ENCODE measurements at places on chromosomes 1 and 21. TPM values are rescaled to one million over a fixed set of nuclear protein-coding genes. Genes with fewer than 3 reads are reported as not detected.

- no peak for DNase-seq
Measured at GRCh38 chr1:7233237-7233540, 447.9 kb downstream of the CAMTA1 start.

DNA sequence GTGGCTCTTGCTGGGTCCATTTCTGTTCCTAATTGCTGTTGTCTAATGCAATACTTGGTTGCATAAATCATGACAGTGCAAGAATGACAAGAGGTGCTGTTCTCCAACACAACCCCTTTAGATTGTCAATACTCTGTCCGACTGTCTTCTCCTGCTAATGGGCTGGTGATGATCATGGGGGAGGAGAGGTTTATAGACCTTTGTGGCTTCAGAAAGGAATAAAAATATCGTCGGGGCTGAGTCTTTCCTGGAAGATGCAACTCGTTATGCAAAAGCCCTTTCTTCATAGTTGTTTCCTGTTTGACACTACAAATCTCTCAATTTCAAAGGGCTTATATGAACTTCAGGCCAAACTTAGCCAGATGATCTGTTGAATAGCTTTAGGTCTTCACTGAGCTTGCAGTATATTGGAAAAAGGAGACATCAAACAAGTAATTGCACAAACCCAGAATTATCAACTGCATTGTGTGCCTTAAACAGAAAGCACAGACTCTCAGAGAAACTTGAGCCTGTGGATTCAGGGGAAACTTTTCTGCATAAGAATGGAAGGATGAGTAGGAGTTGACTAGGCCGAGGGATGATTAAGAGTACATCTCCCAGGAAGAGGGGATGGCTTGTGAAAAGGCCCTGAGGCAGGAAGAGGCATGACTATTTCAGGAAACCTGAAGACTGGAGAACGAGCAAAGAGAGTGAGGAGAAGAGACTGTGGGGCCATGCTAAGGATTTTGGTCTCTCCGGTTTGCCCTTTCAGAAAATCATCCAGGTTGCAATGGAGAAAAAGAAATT is 107.6 kb downstream of the TSEN15 start:
- no peak for DNase-seq

- no peak for DNase-seq
Measured at GRCh38 chr1:41241354-41241748, 755 bp downstream of the SCMH1 start.

Gene TMEM81
- total RNA-seq, result 3.0 TPM

GRCh38 chr1:112322983-112323678 is 72.9 kb upstream of the CTTNBP2NL start:
- DNase-seq, result no peak

GRCh38 chr1:45470306-45470798 is 20.6 kb downstream of the TESK2 start:
- DNase-seq, result no peak

Gene GJB5
- total RNA-seq, result not detected

GRCh38 chr1:156149374-156150332 is 3.7 kb upstream of the SEMA4A start:
- no peak for DNase-seq

Gene HSD3B2
- total RNA-seq, result not detected

DNA sequence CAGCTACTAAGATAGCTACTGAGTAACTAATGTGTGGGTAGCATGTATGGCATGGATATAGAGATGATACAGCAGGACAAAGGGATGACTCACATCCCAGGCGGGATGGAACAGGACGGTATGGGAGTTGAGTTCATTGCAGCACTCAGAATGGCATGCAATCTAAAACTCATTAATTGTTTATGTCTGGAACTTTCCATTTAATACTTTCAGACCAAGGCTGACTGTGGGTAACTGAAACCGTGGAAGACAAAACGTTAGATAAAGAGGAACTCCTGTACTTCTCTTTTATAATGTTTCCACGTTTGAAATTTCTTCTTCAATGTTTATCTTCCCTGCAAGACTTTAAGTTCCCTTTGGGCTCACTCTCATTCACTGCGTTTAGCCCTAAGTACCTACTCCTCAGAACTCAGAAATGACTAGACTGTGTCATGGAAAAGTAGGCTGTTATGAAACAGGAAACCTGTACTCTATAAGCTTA is 151.9 kb downstream of the MAGI3 start:
- DNase-seq, result no peak

Gene LCE1B
- not detected for total RNA-seq

DNA sequence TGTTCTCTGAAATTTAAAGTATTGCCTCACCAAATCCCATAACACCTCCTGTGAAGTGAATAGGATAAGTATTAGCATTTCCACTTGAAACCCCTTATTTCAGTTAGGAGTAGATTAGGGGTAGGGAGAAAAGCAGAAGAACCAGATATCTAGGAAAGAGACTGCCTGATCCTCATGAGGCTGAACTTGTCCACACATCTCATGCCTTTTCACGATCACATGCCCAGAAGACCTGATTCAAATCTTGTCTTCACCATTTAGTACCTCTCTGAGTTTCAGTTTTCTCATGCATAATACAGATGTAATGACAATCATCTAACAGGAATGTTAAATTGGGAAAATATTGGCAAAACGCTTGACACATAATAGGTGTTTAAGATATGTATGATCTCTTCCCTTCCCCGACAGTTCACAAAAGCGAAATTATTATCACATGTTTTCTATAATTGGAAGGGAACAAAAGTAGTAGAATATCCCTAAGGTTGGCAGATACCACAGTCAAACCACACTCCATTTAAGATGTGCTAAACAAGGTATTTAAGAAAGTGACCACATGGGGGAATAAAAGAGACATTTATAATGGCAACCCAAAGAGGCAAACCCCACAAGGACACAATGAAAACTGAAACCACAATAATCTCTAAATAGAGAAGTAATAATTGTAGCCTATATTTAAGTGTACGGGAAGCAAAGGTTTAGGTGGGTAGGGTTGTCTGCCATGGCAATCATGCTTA is 25.2 kb downstream of the GFI1 start:
- no peak for DNase-seq

DNA sequence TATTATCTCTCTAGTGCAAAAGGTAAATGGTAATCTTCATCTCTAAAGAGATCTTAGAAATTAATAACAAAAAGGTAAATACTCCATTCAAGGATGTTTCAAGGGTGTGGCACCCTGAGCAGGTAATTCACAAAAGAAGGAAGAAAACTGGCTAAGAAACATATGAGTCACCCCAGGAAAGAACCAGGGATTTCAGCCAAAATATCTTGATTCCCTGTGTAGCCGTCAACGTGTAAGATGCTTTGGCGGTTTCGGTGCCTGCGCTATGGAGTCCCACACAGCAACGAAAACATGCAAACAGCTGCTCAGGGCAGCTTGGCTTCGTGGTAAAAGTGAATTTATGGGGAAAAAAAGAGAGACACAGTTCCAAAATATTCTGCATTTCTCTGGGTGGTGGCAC is 3.7 kb downstream of the ITGB2 start:
- DNase-seq, result no peak

- no peak for DNase-seq
Measured at GRCh38 chr1:172206256-172206655, 214.2 kb upstream of the C1orf105 start.

DNA sequence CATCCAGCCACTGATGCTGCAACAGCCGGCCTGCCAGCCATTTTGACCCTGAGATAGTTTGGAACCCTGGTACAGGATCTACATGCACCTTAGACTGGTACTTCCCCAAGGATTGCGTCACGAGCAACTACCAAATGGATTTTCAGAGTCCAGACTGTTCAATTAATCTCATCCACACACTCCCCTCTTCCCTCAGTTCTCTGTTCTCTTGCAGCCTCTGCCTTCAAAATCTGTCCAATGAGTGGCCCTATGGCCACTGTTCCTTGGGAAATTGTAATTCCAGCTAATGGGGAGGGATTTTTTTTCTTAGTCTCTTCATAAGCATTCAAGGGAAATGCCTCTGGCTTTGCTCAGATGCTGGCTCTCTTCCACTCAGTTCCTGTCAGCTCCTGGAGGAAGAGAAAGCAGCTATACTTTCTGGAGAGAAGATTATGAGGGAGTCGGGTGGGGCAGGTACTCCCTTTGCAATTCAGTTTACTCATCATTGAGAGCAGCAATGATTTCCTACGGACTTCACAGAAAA is 19.8 kb upstream of the UAP1 start:
- peak; percentile 86 for DNase-seq

Gene RNASEL
- 2.2 TPM for total RNA-seq

Gene DIPK1A
- 0.53 TPM for total RNA-seq

- DNase-seq, result no peak
Measured at GRCh38 chr1:38585460-38585859, 274.1 kb downstream of the RRAGC start.

DNA sequence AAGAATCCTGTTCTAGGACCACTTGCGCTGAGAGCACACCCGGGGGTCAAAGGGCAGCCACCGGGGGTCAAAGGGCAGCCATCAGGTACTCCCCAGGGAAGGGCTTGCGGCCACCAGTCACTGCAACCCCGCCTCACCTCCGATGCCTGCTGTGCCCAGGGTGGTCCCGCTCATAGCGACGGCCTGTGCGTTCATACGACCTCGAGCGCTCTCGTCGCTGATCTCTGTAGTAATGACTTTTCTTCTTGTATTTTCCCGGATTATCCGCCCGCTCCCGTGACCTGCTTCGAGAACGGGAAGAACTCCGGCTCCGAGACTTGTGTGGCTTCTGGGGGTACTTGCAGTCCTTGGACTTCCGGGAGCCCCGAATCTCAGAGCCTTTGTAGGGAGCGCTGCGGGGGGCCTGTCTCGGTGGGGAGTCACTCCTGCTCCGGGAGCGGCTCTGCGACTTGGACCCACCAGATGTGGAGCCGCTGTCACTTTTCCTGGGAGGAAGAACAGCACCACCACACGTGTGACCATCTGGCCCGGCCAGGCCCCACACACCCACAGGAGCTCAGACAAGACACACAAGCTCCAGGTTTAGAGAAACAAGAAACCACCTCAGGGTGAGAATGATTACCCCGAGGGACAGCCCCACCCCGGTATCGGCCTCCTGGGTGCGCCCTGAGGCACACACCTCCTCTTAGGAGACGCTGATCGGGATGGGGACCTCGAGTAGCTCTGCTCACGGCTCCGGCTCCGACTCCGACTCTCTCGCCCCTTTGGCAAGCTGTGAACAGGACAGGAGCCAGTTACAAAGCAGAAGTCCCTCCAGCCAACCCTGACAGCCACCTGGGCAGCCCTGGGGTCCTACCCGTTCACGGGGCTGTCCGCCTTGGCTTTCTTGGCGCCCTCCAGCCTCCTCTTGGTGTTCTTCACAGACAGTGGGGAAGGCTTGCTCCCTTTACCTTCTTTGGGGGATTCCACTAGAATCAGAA is 11.7 kb downstream of the CCNL2 start:
- no peak for DNase-seq

GRCh38 chr1:202237052-202237451 is 43.5 kb downstream of the LGR6 start:
- no peak for DNase-seq

Gene FAM78B
- 0.13 TPM for total RNA-seq

GRCh38 chr1:85462931-85463649 is 1.9 kb downstream of the DDAH1 start:
- no peak for DNase-seq

Gene ACTA1
- not detected for total RNA-seq

DNA sequence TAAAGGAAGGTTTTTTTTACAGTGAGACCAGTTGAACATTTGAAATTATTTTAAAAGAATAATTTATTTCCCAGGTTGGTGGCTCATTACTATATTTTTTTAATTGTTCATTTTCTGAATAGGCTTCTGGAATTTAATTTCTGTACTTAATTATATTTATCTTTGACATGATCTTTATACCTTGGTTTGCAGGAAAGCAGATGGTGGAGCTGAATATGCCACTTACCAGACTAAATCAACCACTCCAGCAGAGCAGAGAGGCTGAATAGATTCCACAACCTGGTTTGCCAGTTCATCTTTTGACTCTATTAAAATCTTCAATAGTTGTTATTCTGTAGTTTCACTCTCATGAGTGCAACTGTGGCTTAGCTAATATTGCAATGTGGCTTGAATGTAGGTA is 41.5 kb downstream of the CD46 start:
- no peak for DNase-seq

DNA sequence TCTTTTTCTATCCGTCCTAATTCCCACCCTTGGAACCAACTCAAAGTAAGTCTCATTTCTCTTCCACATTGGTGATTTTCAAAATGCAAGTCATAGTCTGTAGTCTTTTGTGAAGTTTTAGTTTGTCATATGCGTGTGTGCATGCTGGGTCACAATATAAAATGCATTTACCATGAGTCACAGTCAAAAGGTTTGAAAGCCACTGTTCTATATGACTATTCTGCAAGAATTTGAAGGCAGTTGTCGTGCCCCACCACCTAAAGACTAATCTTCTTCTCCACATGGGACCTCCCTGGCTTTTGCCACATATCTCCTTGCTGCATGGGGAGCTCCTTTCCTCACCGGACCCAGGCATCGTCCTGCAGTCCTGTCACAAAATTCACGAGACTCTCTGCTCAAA is 1.6 kb downstream of the STPG1 start:
- DNase-seq, result no peak

DNA sequence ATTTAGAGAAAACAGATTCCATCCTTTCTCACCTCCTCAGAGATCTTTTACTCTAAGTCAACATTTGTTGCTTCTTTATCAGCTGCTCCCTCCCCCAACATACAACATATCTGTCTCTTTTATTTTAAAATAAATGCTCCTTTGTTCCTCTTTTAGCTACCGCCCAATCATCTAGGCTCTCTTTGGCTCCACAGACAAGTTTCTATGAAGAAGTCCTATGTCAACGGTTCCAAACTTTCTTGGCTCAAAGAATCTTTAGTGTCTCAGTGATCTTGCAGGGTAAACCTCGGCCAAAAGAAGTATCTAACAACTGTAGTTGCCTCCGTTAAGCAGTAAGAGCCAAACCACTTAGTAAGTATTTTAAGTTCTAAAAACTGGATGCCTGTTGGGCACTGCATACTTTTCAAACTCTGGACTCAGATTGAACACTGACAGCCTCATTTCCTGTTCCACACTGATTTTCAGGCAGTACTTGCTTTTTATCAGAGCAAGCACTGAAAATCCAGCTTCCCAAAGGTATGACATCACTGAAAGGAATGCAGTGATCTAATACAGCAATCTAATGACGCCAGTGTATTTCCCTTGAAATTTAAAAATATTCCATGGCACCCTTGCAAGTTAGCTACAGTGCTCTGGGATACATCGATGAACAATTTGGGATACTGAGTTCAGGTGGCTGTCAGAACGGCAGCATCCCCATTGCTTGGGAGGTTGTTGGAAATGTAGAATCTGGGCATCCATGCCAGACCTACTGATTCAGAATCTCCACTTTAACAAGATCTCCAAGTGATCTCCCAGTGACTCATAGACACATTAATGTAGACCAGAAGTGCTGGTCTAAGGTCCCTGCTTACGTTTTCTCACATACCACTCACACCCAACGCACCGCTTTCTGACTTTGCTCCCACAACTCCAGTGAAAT is 26.8 kb downstream of the EGLN1 start:
- peak; percentile 84 for DNase-seq
